ENCODE measurements at places on chromosomes 5 and 9.
A peak's percentile ranks its signal among the peaks of the same experiment; 100 is the strongest.

GRCh38 chr5:132281856-132282614, 12.2 kb upstream of the SLC22A4 start:
- no peak for DNase-seq

- no peak for DNase-seq
Measured at GRCh38 chr5:138955013-138955660, 80.0 kb upstream of the LRRTM2 start.

GRCh38 chr5:167916706-167917105, 374.7 kb upstream of the WWC1 start:
- DNase-seq: no peak

DNA sequence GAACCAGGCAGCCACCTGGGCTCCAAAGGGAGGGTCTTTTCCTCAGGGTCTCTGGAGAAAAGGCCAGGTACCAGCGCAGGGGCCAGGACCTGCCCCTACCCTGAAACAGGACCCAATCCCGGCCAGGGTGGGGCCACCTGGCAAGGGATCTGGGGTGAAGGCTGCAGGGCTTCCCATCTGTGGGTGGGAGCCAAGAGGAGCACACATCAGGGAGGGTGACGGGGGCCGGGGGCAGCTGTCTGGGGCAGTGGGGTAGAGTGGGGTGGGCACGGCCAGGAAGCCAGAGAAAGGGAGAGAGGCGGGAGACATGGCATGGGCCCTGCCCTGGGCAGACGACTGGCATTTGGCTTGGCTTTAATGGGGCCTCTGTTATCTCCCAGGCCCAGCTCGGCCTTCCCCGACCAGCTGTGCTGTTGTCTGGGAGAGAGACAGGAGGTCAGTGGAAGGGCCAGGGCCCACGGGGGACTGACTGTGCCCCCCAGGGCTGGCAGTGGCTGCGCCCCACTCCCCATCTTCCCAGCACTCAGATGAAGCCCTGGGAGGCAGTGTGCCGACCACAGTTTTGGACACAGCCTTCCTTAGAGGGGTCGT, 57.2 kb upstream of the RNF130 start:
- DNase-seq: no peak

- DNase-seq: no peak
Measured at GRCh38 chr5:87868792-87869191, 399.9 kb downstream of the TMEM161B start.

- DNase-seq: peak; percentile 34
Measured at GRCh38 chr9:37943345-37944265, 39.7 kb upstream of the SLC25A51 start.

DNA sequence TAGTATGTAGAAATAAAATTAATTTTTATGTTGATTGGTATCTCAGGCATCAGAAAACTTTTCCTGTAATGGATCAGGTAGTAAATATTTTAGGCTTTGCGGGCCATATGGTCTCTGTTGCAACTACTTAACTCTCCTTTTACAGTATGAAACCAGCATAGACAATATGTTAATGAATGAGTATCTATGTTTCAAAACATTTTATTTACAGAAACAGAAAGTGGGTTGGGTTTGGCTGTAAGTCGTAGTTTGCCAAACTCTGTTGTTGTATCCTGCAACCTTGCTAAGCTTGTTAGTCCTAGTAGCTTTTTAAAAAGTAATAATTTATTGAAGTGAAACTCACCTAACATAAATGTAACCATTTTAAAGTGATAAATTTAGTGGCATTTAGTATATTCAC, 132.1 kb downstream of the NR3C1 start:
- no peak for DNase-seq

- DNase-seq: no peak
Measured at GRCh38 chr9:133892193-133892920, 99.8 kb downstream of the VAV2 start.

- DNase-seq: no peak
Measured at GRCh38 chr9:80922544-80922943, 766.8 kb downstream of the TLE1 start.

- DNase-seq: no peak
Measured at GRCh38 chr9:113941056-113941455, 64.9 kb downstream of the ZNF618 start.

DNA sequence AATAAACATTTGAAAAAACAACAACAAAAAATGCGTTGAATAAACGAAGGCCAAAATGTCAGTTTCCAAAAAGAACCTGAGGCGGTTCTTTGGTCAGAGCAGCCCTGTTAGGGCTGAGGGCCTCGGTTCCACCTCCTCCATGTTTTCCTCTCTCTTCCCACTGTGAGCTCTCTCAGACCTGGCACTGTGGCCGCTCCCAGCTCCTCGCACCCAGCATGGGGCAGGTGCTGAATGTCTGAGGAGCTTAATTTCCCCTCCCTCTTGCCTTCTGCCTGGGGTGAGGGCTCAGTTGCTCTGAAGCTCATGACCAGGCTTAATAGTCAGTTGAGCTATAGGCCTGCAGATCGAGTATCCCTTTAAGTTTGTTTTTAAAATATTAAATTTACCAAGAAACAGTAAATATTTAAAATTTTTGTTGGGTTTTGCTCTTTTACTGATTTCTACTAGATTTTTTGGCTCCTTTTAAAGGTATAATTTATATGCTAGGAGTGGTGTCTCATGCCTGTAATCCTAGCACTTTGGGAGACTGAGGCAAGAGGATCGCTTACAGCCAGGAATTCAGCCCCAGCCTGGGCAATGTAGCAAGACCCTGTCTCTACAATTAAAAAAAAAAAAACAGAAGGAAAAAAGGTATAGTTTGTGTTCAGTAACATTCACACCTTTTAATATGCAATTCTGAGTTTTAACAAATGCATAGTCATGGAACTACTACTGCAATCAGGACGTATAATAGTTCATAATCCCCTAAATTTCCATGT, 28.1 kb downstream of the DAPK1 start:
- no peak for DNase-seq

- DNase-seq: no peak
Measured at GRCh38 chr5:41112486-41113455, 41.6 kb upstream of the MROH2B start.

- no peak for DNase-seq
Measured at GRCh38 chr5:145104106-145104505, 731.0 kb downstream of the PRELID2 start.

- no peak for DNase-seq
Measured at GRCh38 chr9:114655689-114656088, 1.9 kb downstream of the TEX53 start.

- DNase-seq: no peak
Measured at GRCh38 chr5:91938441-91938840, 555.3 kb upstream of the ARRDC3 start.

All from left kidney (tissue), 8 donors.